Stimulated activated CD4-positive, alpha-beta T cell treated with anti-CD3 and anti-CD28 coated beads, TNF-alpha, amount 100 ng/mL, for 1 hour (primary cell): ENCODE measurements at places on chromosomes 6 and 20.

DNA sequence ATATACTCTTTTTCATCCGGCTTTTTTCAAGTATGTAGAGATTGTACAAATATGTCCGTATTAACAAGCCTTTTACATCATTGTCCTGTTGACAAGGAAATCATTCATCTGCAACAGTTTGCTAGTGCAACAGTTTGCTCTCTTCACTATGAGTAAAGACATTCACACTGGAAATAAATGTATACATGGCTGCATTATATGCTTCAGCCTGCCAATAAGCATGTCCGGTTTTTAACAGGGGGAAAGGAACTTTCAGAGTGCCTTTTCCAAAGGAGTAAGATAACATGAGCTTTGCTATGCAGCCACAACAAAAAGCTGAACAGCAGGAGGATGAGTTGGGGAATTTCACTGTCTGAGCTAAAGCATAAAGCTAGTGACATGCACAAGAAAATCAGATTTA, 99.4 kb upstream of the ADTRP start:
- no peak for DNase-seq

DNA sequence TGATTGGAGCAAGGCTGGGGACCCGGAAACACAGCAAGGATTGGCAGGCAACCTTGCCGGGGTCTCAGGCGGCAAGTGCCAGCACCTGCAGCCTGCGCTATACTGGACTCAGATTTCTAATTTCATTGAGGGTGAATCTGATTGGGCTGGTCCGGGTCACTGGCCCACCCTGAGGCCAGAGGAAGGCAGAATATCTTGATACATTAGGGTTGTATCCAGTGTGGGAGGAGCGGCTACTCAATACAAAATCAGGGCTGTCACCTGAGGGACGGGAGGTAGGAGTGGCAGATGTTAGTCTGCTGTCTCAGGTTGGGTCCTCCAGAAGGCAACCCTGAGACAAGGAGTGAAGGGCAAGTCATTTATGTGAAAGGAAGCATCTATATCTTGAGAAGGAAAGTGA, 40.7 kb downstream of the BFSP1 start:
- no peak for DNase-seq

GRCh38 chr6:40253420-40253819, 319.2 kb upstream of the MOCS1 start:
- no peak for DNase-seq

GRCh38 chr6:127120023-127120786, 1.7 kb downstream of the RSPO3 start:
- no peak for DNase-seq

GRCh38 chr6:123997223-123997622, 193.6 kb downstream of the NKAIN2 start:
- no peak for DNase-seq

- no peak for DNase-seq
Observed at GRCh38 chr6:119314885-119315272, 34.7 kb downstream of the MAN1A1 start.

GRCh38 chr20:63417738-63418120, 54.7 kb downstream of the KCNQ2 start:
- DNase-seq = no peak

DNA sequence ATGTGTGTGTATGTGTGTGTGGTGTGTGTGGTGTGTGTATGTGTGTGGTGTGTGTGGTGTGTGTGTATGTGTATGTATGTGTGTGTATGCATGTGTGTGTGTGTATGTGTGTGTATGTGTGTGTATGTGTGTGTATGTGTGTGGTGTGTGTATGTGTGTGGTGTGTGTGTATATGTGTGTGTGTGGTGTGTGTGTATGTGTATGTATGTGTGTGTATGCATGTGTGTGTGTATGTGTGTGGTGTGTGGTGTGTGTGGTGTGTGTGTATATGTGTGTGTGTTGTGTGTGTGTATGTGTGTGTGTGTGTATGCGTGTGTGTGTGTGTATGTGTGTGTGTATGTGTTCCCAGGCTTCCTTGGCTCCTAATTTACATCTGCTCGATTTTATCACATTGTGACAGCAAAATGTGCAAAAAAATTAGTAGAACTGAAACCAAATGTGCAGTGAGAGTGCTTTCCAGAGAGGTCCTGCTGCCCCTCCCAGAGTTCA, 234.5 kb downstream of the BMP7 start:
- DNase-seq = no peak

GRCh38 chr6:130252527-130253237, 29.9 kb upstream of the SAMD3 start:
- no peak for DNase-seq
